ENCODE measurements at places on chromosomes 7 and 10.
A peak's percentile ranks its signal among the peaks of the same experiment; 100 is the strongest.

DNA sequence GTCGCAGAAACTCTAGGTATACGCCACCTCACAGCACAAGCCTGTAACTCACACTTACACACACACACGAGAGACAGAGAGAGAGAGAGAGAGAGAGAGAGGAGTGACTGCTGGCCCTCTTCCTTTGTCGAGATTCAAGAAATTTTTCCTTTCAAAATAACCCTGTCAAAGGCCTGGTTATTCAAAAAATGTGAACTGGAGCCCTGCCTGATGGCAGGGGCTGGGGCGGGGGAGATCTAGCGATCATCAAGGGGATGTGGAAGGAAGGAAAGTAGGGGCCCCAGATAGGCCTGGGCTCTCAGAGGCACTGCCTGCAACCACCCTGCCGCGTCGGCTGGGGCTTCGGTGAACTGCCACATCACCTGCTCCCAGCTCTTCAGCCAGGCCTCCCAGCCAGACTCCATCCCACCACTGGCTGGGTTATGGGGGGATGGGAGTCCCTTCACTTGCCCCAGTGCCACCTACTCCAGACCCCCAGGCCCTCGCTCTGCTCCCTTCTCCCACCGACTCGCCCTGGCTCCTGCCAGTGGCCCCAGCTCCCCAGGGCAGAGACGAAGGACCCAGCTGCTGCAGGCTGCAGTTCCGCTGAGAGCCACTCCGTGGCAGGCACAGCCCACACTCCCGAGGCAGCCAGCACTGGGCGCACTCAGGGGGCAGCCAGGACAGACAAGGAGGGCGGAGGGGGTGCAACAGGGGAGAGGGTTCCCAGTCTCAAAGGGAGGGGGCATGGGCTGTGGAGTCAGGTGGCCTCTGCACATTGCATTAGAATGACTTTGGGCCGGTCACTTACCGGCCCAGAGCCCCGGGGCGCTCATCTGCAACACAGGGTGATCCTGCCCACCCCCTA, 15.3 kb downstream of the KCNH2 start:
- peak; percentile 85 for DNase-seq

DNA sequence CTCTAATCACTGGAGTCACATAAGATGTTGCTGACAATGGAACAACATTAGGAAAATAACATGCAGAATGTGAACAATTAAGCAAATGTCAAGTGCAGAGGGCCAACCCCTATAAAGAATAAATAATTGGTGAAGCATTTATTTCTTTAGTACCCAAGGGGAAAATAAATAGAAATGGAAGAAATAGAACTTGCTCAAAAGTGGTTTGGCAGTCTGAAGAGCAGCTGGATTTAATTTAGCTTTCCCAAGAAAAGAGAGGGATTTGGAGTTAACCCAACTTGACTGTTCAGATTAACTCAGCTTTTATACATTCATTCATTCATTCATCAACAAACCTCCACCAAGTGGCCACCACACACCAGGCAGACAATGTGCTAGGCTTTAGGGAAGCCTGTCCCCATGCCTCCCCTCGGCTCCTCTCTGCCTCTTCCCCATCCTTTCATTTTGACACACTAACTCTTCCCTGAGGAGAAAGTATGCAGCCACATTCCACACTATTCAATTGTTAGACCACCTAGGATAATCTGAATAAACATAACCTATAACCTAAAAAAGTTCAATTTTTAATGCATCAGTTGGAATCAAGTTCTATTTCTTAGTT, 295.5 kb downstream of the AHR start:
- no peak for DNase-seq

DNA sequence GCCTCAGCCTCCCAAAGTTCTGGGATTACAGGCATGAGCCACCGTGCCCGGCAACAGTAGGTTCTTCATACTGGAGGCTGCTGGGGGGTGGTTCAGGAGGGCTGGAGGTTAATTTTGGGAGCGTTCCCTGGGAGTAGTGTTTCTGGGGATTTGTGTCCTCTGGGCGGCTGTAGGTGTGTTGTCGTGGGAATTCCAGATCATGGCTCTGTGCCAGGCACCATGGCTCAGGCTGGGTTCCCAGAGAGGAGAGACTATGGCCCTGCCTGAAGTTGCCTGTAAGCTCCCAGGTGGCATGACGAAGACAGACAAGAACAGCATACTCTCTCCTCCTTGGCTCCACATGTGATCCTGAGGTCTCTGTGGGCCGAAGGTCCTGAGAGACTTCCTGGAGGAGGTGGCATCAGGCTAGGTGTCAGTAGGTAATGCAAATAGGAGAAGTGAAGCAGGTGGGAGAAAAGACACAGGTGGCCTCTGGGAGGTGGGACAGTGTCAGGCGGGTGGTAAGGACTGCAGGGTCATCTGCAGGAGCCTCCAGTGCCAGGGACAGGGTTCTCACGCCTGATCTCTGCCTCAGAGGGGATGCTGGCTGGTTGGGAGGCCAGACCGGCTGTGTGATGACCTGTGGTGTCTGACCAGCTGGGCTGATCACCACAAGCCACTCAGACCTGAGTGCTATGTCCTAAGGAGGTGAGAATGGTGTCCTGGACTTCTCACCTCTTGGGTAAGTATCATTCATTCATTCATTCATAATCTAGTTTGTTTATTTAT, 18.7 kb downstream of the CLIP2 start:
- DNase-seq: no peak

DNA sequence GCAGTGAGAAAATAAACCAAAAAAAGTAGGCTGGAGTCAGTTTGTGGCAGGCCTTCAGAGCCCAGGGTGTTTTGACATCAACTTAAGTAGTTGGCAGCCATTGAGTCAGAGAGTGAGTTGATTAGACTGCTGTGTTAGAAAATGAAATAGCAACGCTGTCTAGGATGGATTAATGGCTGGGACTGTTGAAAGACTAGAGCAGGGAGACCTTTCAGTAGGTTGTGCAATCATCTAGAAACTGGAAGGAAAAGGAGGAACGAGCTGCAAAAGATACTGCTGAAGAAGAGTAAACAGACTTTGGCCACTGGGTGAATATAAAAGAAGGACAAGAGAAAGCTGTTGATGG, 28.6 kb upstream of the TRIL start:
- DNase-seq: no peak

DNA sequence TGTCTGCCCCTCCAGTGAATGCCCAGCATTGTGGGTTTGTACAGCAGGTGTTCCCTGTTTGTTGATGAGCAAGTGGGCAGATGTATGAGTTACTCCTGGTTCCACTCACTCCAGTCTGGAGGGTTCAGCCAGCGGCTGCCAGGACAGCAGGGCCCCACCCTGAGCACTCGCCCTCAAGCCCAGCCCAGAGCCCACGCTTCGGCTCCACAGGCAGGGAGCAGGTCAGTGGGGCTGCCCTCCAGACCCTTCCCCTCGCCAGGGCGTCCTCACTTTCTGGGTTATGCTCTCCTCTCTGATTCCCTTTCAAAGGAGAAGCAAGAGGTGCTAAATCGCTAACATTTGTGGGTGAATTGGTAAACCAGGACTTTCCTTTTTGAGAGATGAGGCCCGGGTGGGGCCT, 4.8 kb upstream of the VIPR2 start:
- DNase-seq: no peak

DNA sequence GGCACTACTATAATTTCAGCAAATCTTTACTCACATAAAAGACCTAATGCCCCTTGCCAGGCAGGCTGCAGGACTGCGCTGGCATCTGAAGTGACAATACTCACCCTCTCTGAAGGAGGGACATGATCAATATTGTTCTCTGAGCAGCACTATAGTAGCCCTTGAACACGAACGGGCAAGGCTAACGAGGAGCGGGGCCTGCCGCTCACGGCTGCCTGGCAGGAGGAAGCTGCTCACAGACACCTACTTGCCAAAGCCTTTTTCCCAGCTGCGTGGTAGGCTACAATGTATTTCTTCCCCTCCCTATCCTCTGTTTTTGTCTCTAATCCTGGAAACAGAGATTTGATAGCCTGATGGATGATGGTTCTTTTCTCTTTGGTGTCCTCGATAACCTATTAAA, 19.9 kb downstream of the PUS7 start:
- no peak for DNase-seq

GRCh38 chr7:26497801-26498596, 206.3 kb downstream of the SNX10 start:
- DNase-seq: no peak

DNA sequence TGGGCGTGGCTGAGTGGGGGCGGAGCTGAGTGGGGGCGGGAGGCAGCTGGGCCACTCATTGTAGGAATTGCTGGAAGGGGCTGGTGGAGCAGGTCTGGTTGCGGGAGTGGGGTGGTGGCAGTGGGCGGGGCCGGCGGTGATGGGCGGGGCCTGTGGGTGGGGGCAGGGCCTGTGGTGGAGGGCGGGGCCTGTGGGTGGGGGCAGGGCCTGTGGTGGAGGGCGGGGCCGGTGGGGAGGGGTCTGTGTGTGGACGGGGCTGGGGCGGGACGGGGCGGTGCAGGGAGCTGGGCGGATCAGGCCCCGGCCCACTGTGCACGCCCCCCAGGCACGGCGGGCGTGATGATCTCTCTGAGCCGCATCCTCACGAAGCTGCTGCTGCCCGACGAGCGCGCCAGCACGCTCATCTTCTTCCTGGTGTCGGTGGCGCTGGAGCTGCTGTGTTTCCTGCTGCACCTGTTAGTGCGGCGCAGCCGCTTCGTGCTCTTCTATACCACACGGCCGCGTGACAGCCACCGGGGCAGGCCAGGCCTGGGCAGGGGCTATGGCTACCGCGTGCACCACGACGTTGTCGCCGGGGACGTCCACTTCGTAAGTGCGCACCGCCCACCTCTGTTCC, 14.0 kb downstream of the SLC29A4 start:
- peak; percentile 66 for DNase-seq

- DNase-seq: no peak
Measured at GRCh38 chr7:17600340-17600752, 301.9 kb downstream of the AHR start.

- no peak for DNase-seq
Measured at GRCh38 chr7:151566897-151567320, 47.2 kb upstream of the RHEB start.

DNA sequence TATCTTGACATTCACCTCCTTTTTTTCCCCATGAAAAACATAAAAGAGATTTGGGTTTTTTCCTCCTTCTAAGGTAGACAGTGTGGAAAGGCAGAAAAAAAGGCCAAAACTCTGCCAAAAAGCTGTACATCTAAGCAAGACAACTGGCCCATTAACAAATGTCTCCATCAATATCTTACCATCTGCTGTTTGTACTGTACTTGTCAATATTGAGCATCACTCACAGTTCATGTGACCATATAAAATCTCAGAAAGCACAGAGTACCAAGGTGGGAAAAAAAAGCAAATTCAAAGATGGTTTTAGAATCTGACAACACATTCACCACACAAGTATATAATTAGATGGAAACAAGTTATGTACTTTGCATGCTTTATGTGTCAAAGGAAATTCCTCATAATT, 52.6 kb downstream of the CACNA2D1 start:
- DNase-seq: no peak

DNA sequence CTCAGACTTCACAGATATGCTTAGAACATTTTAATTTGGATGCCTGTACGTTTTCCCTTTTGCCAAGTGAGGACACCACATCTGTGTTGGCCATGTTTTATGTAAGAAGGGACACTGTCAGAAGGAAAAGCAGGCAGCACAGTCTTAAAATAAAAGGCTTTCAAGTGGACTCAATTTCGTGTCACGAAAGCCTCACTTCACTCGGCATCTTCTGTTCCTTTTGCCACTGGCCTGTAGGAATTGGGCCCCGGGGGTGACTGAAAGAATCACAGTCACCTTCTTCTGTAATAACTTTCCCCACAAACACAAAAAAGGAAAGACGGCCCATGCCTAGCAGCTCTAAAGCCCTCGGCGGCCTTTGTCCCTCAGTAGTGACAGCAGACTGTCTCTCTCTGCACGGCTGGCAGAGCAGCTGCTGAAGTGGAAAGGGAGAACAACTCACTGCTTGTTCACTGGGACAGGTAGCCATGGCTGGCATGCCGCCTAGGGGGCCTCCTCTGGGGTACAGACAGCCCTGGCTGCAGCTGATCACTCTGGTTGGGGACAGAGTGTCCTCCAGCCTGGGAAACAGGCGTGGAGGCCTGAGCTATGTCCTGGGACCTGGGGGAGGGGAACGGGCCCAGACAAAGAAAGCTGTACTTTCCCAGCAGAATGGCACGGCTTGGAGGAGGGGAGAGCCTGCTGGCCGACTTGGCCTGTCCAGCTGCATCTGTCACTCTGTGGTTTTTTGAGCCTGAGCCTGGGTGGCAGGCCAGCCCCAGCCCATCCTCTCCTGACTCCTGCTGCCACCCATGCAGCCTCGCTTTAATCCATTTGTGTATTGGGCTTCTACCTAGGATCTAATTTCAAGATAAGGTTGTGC, 4.4 kb downstream of the RASSF4 start:
- no peak for DNase-seq

- no peak for DNase-seq
Measured at GRCh38 chr10:86289577-86289868, 77.1 kb downstream of the GRID1 start.

DNA sequence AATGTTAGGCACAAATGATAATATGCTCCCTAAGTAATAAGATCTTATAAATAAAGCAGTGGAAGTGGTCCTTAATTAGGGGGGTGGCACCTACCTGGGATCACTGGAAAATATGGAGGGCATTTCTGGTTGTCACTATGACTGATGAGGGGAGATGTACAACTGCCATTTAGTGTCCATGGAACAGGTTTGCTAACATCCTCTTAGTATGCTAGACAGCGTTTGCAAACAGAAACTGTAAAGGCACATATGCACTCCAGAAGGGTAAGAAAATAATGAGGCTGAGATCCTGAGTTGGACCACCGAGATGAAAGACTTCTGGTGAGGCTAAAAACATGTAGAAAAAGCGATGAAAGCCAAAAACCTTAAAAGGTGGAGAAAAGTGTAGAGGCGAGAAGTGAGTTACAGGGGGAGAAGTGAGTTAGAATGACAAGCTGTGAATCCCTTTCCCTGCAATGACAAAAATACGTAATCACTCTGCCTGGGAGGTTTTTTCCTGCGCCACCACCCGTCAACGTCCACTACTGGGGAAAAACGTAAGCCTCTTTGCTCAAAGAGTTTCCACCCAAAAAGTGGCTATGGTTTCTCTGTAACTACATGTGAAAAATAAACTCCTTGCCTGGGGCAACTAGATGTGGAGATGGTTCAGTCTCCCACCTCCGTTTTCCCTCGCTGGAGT, 767 bp downstream of the KRIT1 start:
- DNase-seq: peak; percentile 51

GRCh38 chr10:123417414-123417813, 248.7 kb upstream of the GPR26 start:
- DNase-seq: no peak

Data from hematopoietic multipotent progenitor cell treated with erythropoietin and hydrocortisone succinate and interleukin-3 and kit ligand, for 8 days (in vitro differentiated cells).